ENCODE measurements at places on chromosomes 4 and X. TPM values are rescaled to one million over a fixed set of nuclear protein-coding genes. Genes with fewer than 3 reads are reported as not detected.

- DNase-seq: peak; percentile 2
Observed at GRCh38 chrX:44817029-44817428, 26.8 kb upstream of the DUSP21 start.

Gene HPGDS
- total RNA-seq: not detected

GRCh38 chrX:76253432-76253831 is 80.6 kb downstream of the PBDC1 start:
- no peak for DNase-seq

DNA sequence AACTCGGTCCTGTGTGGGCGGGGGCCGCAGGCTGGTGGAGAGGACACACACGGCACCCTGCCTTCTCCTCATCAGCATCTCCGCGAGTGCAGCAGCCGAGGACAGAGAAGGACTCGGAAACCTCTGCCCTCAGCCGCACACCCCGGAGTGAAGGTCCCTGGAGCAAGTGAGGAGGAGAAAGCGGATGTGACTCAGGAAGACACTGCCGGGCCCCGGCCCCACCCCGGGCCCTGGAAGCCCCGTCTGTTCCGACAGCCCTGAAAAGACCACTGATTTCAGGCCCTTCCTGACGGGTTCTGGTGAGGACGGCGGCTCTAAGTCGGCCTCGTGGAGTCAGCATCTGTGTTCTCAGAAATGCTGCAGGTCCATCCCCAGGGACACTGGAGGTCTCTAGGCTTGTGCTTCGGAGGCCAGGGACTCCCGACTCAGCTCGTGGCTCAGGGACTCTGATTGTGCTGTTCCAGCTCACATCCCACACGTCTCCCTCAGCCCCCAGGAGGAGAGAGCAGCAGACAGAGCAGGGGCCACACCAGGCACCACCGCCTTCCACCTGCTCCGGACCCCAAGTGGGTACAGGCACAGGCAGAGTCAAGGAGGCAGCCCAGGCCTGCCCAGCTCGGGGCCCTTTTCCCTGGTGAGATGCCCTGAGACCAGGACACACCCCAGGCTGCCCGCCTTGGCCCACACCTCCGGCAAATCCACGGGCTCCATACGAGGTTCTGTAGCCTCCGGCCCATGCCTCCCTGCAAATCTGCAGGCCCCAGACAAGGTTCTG is 134.5 kb upstream of the NKX1-1 start:
- no peak for DNase-seq

Data from Daoy (cell line).